ENCODE measurements at places on chromosomes 5 and 9.
A peak's percentile ranks its signal among the peaks of the same experiment; 100 is the strongest.

DNA sequence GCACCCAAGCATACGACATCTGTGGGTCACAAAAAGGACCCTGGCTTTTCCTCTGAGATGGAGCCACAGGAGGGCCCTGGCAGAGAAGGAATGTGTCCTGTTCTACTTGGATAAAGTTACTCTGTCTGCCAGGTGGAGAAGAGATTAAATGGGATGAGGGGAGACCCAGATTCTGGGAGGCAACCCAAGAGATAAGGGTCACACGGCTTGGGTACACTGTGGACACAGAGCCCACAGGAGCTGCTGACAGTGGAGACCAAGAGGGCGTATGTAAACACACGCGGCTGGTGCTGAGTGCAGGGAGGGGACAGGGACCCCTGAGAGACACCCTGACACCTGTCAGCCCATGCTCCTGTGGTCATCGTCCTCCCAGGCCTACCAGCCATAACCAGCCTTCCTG, 6.2 kb downstream of the CDK20 start:
- no peak for DNase-seq

- no peak for DNase-seq
These were observed 101.5 kb downstream of the ARHGEF28 start for GRCh38 chr5:73727470-73727869.

DNA sequence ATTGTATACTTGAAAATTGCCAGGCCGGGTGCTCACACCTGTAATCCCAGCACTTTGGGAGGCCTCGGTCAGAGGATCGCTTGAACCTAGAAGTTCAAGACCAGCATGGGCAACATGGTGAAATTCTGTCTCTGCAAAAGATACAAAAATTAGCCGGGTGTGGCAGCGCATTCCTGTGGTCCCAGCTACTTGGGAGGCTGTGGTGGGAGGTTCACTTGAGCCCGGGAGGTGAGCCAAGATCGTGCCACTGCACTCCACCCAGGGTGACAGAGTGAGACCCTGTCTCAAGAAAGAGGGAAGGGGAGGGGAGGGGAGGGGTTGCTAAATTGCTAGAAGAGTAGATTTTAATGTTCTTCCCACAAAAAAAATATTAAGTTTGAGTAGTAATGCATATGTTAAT, 53.2 kb downstream of the FNBP1 start:
- DNase-seq = peak; percentile 80

DNA sequence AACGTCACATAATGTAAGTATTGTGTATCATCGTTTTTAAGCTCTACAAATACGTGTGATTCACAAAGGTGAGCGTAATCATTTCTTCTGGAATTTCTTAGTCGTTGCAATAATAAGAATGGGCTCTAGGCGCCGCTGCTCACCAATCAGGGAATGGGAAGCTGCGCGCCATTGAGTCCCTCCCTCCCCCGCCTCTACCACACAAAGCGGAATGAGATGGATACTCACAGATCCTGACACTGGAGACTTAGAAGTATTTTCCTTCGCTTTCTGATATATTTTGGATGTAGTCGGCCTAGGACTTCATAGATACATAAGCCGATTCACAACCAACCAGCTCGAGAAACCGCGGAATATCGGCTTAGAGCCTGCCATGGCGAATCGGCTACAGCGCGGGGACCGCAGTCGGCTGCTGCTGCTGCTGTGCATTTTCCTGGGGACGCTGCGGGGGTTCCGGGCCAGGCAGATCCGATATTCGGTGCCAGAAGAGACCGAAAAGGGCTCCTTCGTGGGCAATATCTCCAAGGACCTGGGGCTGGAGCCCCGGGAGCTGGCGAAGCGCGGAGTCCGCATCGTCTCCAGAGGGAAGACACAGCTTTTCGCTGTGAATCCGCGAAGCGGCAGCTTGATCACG, at the start of gene PCDHGA11:
PCDHGA11 (plus strand) TSS at position 197 of the 634 bp plus-strand sequence; CDS start at position 374, 177 bp downstream.
- peak; percentile 79 for DNase-seq

- DNase-seq = peak; percentile 49
These were observed 8.2 kb downstream of the TMEM232 start for GRCh38 chr5:110718311-110718710.

DNA sequence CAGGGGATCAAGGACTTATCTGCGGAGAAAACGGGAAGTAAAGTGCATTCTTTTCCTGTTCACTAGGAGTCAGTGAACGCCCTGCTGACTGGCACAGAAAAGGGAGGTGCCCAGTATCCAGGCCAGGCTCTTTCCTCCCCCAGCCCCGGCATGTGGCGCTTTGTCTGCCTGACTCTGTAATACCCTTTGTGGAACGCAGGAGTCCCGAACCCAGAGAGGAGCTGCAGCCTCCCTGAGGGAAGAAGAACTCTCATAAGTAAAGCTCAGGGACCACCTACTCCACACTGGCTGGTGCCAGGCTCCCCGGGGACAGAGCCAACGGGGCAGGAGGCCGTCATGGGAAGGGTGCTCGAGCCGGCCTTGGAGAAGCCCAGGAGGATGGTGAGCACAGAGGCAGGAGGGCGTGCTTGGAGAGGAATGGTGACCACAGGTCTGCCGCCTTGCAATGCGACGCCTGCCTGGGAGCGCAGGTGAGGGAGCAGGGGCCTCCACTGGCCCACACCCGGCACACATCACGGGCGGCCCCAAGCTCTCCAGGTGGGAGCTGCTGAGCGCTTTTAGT, 31.5 kb downstream of the VAV2 start:
- DNase-seq = no peak
